ENCODE measurements at places on chromosomes 5 and 9.
A peak's percentile ranks its signal among the peaks of the same experiment; 100 is the strongest.

DNA sequence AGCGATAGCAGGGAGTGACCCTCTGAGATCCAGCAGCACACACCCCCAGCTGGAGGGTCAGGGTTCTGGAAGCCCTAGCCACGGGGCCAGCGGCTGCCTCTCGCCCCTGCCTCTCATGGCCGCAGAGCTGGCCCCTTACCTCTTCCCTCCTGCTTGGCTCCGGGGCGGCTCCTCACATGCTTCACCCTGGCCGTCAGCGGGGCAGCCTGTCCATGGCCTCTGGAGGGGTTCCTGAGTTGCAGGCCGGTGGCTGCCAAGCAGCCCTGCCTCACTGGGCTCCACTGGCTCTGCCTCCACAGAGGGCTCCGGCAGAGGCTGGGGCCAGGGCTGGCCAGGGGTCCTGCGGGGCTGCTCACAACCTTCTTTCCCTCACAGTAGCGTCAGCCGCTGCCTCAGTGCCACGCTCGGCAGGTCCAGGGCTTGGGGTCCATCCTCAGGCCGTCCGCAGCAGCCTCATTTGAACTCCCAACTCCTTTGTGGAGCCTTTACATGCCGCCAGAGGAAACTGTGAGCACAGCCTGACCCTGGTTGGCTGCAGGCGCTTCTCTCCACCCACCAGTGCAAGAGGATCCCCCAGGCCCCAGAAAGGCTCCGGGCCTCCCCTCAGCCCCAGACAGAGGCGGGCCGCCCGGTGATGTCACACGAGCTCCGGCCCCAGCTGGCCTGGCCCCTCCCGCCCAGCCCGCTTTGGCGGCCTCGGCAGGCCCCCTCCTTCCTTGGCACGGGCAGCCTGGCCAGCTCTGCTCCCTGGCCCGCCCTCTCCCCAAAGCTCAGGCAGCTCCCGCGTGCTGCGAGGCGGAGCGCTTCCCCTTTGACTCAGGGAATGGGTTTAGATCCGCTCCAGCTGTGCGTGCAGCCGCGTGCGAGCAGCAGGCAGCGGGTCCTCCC, at the start of gene ANGPTL2:
TSS of gene ANGPTL2 (minus strand) at position 460 of the 888 bp plus-strand sequence. CDS start 13,904 bp downstream, outside the sequence.
- DNase-seq: peak; percentile 99

GRCh38 chr5:74161170-74161569, 479.4 kb downstream of the ENC1 start:
- peak; percentile 5 for DNase-seq

GRCh38 chr9:4082948-4083347, 216.9 kb downstream of the GLIS3 start:
- DNase-seq: no peak

GRCh38 chr5:101024299-101024698, 121.2 kb upstream of the ST8SIA4 start:
- no peak for DNase-seq

DNA sequence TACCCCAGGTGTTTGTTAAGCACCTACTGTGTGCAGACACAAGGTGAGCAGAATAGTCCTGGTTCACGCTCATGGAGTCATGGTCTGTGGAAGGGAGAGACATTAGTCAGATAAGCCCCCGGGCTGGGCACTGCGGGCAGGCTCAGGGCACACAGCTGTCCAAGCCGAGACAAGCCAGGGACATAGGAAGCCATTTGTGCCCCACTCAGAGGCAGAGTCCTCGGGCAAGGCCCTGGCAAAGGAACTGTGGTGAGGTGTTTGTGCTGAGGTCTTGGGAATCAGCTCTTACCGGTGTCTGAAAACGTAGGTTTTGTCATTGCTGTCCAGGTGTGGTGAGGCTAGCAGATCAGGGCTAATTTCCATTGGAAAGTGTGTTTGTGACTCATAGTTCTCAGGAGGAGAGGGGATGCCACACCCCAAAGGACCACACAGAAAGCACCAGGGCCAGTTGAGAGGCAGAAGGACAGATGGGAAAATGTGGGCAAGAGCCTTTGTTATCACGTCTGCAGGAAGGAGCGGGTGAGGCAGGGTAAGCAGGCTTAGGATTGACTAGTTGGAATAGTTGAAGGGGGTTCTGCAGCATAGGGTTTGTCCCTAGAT, 46.1 kb upstream of the NEURL1B start:
- no peak for DNase-seq

- no peak for DNase-seq
These were observed 31.3 kb upstream of the MATR3 start for GRCh38 chr5:139262059-139262741.

GRCh38 chr9:13386935-13387733, 107.6 kb upstream of the MPDZ start:
- DNase-seq: peak; percentile 93

DNA sequence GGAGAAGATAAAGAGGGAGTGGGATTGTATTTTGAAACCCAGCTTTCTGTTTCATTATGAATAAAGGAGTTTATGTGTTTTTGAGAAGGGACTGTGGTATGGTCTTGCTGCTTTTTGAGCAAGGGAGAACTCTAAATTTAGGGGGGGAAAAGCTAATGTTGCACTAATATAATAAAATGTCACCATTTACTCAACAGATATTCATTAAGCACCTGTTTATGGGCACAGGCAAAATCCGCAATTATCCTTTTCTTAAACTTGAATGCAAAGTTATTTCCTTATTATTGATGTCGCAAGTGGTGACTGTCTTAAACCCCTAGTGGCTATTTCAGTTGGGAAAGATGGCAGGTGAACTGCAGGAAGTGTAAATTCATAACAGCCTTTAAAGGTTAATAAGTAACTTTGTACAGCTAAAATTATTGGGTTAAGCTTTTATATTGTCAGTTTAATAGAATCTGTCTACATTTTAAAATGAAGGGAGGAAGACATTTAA, 1.5 kb downstream of the CDC42SE2 start:
- peak; percentile 55 for DNase-seq

DNA sequence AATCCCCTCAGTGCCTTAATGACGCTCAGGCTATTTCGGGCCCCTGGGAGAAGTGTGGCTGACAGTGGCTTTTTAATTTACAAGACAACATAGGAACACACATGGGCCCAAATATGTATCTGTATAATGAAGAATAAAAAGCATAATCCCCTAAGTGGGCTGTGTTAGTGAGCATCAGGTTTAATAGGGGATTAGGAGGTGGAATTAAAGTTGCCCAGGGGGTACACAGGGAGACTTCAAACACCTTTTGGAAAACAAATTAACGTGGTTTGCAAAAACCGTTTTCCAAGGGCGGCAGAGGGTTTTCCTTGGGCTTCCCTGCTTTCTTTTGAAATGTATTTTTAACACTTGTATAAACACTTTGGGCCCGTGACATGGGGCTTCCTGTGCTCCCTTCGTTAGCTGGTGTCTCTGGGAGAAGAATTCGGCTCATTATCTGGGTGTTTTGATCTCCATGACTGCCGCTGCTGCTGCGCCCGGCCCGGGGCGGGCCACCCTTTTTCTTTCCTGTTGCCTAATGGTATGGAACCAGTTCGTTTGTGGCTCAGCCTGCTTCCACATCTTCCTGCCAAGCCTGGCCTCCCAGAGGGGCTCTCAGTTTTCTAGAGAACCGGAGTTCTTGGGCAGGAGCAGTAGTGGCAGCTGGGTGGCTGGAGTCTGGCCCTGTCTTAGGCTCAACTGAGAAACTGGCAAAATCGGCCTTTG, 173.0 kb downstream of the MACROH2A1 start:
- DNase-seq: no peak

- DNase-seq: no peak
These were observed 8.5 kb upstream of the SPEF2 start for GRCh38 chr5:35608881-35609779.

- no peak for DNase-seq
These were observed 6.7 kb downstream of the SLC23A1 start for GRCh38 chr5:139376364-139376763.

GRCh38 chr5:172793577-172794488, 22.8 kb upstream of the DUSP1 start:
- peak; percentile 86 for DNase-seq

DNA sequence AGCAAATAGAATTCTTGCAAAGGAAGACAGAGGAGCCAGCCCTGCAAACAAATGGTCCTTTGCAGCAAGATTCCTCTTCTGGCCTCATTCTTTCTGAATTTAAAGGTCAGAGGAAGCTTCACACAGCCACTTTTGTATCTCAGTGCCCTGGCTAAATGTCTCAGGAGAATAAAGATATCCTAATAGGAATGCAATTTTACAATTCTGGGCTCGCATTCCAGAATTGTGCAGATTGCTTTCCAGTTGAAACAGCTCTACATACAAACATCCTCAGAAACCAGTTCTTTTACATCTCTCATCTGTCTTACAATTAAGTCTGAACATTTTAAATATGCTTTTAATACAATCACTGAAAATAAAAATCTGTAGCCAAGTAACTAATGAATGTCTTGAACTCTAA, 14.6 kb upstream of the ACOT12 start:
- no peak for DNase-seq

DNA sequence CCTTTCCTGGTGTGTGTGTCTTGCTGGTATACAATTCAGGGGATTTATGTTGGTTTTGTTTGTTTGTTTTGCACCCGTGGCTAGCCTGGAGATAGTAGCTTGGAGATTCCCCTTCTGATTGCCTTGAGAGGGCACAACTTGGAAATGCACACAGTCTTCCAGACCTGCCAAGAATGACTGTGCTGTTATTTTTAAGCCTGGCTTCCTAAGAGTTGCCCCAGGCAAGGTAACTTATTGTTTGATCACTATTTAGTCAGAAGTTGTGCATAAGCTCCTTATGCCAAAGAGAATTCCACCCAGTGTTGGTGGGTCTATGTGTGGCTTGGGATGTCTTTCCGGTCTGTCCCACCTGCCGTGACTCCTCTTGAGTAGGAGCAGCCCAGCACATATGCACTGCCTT, 421.9 kb upstream of the KCNN2 start:
- DNase-seq: no peak

DNA sequence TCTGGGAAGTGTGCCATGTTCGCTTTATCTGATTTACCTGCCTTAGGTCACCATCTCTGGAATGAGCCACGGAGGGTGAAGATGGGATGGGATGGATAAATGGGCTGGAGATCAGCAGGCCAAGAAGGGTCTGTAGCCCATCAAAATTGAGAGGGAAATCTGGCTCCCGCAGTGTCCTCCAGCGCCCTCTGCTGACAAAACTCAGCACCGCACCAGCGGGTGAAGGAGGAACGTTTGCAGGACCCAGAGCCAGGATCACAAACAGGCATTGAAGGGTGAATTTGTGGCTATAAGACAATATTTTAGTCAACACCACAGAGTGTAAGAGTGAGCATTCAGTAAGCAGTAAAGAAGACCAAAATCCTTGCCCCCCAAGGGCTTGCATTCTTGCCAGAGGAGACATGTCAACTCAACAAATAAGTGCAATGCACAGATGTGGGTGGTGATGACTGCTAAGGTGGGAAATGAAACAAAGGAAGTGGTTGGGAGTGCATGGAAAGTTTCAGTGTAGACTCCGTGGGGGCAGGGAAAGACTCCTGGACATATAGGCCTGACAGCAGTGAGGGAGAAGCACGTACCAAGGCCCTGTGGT, 124.4 kb downstream of the TENT4A start:
- DNase-seq: peak; percentile 7

DNA sequence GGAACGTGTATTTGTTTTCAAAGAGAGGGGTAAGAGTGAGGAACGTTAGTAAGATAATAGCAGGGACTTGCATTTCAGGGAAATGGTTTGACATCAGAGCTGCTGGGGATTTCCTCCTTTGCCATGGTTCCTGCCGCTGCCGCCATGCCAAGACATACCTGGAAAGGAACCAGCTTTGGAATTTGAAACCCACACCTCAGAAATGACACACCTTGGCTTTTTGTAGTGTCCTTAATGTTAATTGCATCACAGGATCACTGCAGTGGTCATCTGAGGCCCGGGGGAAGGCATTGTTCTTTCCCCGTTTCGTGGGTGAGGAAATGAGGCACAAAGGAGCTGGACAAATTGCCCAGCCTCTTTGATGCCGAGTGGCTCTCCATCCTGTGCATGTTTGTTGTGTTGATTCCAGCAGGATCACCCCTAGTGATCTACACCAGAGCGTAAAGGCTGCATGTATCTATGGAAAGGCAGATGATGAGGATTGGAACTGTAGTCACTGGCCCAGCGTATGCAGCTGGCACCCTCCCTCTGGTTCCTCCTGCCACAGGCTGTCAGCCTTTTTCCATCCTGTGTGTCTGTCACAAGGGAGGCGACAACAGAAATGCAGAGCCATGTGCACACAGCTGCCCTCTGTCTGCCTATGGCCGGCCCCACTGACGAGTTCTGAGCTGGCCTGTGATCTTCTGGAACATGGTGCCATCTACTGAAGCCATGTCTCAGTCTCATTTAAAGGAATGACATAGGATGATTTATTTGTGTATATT, 37.8 kb downstream of the SLC46A2 start:
- no peak for DNase-seq

DNA sequence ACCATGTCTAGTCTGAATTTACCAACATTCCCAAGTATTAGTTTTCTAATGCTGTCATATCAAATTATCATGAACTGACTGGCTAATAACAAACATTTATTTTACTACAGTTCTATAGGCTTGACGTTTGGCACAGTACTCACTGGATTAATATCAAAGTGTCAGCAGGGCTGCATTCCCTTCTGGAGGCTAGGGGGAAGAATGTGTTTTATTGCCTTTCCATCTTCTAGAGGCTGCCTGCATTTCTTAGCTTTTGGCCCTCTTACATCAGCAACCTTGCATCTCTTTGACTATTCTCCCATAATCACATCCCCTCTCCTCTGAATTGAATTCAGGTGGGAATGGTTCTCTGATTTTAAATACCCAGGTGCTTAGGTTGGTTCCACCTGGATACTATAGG, 84.7 kb downstream of the EDIL3 start:
- no peak for DNase-seq

- no peak for DNase-seq
These were observed 1.4 kb downstream of the ERGIC1 start for GRCh38 chr5:172835290-172835993.

GRCh38 chr9:12784461-12785259, 9.8 kb downstream of the LURAP1L start:
- DNase-seq: peak; percentile 97

DNA sequence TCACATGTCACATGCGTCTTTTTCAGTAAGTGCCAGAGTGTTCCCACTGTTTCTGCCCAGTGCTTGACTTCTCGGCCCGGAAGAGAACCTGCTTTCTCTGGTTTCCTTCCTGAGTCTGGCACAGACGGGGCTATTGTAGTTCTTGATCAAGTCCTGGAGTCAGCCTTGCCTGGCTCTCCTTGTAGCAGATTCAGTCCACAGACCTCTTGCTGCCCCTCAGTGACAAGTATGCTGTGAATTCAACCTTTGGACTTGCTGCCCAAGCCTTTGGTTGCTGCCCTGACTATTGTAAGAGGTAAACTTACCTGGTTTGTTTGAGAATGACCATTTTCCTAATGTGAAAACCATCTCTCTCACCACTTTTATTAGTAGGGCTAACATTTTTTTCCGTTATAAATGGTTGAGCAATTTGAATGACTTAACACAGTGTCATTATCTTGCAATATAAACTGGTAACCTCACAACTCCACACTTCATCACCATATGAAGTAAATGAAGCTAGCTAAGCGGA, 24.7 kb downstream of the ZBTB34 start:
- DNase-seq: no peak

DNA sequence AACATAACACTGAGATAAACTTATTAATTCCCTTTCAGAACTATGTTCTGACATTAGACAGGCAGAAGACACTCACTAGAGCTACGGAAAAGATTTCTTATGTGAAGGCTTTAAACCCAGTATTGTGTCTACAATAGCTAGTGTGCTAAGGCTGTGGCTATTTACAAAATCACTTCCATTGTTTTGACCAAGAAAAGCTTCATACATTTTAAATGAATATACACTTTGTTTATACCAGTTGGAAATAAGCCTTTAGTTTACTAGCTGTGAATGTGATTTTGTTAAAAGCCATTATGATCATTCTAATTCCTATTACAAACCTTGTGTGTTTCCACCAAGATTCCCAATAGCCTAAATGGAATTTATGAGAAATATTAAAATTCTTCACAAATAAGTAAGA, 83.0 kb downstream of the AGTPBP1 start:
- DNase-seq: no peak
